NCI-H2029 (cell line): ENCODE measurements at places on chromosomes 12 and 14.

DNA sequence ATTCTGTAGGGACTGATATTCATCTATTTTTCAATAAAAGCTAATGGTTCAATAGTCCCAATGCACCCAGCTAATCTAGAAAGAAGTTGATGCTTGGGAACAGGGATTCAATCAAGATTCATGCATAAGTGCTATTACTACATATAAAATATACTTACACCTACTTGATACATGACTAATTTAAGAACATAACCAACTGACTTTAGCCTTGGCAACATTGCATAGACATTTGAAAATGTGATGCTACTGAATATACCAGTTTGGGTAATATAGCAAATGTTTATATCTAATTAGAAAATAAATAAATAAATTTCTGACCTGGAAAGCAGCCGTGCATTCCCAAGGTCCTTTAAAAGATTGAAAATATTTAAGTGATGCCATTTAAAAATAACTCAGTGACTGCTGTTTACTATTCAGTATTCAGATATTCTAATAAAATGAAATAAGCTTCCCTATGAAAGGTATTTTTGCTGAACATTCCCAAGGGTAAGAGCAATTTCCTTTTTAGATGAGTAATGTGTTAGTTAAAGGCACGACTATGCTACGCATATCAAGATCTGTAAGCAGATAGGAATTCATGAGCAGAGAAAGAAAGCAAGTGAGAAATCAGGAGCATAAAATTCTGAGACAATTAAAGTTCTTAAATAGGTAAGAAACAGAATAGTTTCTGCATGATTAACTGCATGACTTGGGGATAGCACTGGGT, 160.6 kb upstream of the SYT1 start:
- no peak for DNase-seq

GRCh38 chr12:99957866-99958466, 26.8 kb downstream of the ANKS1B start:
- DNase-seq: no peak

GRCh38 chr12:116074686-116075085, 202.8 kb downstream of the MED13L start:
- no peak for DNase-seq

DNA sequence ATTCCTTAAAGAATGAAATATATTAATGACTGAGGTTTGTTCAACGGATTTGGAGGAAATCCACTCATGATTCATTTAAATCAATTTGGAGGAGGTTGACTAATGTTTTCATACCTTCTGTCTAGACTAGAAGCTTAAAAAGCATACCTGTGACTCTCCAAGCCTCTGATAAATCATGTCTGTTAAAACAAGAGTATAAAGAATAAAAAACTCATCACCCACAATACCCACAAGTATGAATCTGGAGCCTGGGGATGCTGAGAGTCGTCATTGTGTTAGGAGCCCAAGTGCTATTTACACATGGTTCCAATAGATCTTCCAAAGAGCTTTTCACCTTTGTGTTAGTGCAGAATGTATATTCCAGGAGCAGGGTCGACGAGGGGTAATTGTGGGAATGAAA, 86.8 kb upstream of the ADAMTS20 start:
- DNase-seq: no peak
